ENCODE measurements at places on chromosomes 7 and 10.

- DNase-seq = no peak
These were observed 60.7 kb downstream of the ZMIZ1 start for GRCh38 chr10:79129361-79129997.

DNA sequence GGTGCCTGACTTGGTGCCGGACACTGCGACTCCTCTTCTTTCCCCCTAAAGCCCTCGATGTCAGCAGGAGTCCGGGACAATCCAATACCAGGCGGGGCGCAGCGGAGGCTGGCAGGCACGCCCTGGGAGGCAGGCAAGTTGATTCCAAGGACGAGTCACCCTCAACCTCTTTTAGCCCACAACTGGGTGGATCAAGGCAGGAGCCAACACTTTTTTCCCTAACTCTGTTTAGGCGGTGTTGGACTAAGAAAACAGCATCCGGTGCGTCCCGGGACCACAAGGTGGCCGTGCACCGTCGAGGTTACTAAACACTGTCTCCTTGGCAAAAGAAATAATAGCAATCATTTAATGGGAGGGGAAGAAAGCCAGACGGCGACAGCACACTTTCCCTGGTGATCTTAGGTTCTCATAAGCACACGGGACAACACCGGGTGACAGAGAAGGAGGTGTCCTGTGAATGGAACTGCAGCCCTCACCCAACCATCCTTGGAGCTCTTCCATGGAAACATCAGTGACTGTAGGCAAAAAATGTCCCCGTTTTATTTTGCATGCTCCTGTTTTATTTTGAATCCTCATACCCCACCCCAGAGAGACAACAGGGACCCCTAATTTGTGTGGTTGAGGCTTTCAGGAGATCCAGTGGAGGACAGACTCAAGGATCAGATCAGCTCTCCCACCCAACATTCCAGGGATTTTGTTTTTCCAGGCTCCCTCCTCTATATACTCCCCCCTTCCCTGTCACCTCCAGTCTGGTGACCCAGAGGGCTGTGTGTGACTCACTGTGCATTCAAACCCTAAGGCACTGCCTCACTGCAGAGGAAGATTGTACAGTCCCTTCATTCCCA, 1.3 kb upstream of the CALCR start:
- DNase-seq = no peak

GRCh38 chr7:25148772-25149575, 23.9 kb upstream of the CYCS start:
- no peak for DNase-seq

GRCh38 chr10:117734731-117735405, 192.3 kb downstream of the EMX2 start:
- DNase-seq = no peak

DNA sequence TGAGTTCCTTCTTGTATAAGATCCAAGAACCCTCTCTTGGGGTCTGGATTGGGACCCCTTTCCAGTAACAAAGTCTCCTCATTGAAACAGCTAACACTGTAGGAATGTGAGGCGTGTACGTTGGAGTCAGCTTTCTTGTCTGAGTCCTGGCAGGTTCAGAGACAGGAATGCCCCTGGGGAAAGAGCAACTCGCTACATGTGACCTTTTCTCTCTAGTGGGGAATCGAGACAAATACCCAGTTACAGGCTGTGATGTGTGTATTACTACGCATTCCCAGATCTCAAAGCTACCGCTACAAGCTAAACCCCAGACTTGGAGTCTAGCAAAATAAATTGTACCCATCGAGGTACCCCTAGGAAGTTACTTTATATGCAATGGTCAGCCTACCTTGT, 85.6 kb upstream of the FRMD4A start:
- no peak for DNase-seq

GRCh38 chr7:67493366-67493765, 496.7 kb downstream of the TYW1 start:
- no peak for DNase-seq

DNA sequence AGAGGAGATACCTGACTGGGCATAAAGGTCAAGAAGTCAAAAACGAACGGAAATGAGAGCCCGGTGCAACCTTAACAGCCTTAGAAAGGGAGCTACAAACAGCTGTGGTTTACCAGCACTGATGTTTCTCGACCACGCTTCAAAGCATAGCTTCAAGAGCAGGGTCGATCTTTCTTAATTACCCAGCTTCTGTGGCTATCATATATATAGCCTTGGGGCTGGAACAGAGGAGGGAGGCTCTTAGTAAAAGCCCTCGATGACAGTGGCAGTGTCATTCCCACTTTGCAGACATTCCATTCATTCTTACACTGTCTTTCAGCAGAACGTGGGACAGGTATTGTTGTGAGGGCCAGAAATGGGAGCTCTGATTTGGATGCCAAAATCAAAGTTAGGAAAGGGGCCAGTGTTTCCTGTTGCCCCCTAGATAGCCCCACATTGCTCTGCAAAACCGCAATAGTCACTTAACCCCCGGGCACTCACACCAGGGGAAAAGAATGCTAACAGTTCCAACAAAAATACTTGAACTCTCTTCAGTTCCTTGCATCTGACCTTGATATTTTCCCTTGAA, 141.5 kb downstream of the MTPAP start:
- DNase-seq = no peak

DNA sequence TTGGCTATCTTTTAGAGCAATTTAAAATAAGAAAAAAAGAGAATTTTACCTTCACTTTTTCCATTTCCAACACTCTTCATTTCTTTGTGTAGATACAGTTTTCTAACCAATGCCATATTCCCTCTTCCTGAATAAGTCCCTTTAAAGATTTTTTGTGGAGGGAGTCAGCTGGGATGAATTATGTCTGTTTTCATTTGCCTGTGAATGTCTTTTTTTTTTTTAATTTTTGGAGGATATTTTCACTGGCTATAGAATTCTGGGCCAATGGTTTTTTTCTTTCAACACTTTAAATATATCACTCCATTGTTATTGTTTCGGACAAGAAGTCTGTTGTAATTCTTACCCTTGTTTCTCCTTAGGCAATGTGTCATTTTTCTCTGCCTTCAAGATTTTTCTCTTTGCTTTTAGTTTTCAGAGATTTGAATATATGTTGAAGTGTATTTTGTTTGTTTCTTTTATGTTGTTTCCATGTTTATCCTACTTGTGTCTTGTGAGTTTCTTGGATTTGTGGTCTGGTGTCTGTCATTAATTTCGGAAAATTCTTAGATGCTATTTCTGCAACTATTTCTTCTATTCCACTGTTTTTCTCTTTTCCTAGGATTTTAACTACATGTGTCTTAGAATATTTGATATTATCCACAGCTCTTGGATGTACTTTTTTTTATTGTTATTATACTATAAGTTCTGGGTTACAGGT, 20.0 kb upstream of the CXCL12 start:
- no peak for DNase-seq

DNA sequence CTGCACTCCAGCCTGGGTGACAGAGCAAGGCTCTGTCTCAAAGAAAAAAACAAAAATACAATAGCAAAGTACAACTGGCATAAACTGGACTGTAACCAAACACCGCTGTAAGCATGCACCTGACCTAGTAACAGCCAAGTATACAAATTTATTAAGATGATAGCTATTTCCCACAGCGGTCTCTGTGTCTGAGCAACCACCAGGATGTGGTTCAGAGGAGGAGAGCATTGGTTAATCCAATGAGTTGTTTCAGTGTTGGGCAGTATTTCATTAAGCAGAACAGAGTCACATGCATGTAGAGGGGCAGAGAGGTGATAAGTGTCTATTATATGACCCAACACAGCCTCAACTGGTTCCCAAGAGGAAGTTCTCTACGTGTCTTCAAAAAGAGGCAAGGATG, 4.0 kb downstream of the SLC16A12 start:
- DNase-seq = no peak

- no peak for DNase-seq
These were observed 720.9 kb downstream of the PARD3 start for GRCh38 chr10:34094146-34094696.

- DNase-seq = no peak
These were observed 9.2 kb downstream of the ZNF488 start for GRCh38 chr10:47374611-47375536.

DNA sequence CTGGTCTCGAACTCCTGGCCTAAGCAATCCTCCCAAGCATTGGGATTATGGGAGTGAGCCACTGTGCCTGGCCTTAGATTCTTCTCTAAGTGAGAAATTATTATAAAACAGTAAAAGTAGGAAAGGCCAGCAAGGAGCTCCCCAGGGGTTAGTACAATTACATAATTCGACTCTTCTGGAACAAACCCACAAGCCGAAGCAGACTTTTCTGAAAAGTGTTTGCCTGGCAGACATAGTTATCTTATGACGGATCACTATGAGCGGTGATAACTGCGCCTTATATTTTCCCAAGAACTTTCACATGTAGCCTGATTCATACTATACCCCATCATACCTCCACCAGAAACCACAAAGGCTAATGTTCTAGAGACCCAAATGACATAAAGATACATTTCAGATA, 30.2 kb upstream of the SH3PXD2A start:
- no peak for DNase-seq

DNA sequence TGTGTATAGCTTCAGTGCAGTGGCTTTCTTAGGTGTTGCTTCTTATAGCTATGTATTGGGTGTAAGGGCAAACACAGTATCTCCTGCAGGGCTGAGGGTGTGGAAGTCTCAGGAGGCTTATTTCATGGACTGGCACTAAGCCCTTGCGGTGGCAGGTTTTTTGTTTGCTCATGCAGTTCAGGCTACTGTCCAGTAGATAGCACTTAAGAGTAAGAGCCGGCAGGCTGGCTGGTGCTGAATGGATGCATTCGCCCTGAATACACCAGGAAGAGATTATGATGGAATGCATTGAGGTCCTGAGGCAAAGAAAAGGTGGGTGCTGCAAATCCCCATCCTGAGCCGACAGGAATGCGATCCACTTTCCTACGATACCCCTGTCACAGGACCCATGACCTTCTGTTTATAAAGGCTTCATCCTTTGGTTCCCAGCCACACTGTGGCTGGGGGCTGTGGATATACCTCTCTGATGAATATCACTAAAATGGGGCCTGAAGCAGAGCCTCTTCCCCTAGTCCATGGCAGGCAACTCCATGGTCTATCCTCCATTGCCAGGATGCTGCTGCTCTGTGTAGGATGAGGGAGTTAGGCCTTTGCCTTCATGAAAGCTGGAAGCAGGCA, 44.9 kb downstream of the ANXA8 start:
- DNase-seq = no peak

DNA sequence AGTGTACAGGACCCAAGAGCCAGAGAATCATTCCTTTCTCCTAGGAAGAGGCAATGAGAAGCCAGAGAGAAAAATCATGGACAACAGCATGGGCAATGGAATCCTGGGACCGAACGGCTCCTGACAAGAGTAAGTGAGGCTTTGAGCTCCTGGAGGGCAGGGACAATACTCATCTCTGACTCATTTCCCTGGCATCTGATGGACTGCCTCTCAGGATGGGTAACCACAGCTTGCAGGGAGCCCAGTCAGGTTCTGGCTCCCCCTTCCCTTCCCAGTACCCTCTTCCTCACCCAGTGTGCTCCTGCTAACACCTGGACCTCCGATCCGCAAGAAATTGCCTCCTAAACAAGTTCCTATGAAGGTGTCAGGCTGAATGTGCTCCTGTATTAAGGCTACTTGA, 51.2 kb upstream of the SORCS3 start:
- DNase-seq = no peak

DNA sequence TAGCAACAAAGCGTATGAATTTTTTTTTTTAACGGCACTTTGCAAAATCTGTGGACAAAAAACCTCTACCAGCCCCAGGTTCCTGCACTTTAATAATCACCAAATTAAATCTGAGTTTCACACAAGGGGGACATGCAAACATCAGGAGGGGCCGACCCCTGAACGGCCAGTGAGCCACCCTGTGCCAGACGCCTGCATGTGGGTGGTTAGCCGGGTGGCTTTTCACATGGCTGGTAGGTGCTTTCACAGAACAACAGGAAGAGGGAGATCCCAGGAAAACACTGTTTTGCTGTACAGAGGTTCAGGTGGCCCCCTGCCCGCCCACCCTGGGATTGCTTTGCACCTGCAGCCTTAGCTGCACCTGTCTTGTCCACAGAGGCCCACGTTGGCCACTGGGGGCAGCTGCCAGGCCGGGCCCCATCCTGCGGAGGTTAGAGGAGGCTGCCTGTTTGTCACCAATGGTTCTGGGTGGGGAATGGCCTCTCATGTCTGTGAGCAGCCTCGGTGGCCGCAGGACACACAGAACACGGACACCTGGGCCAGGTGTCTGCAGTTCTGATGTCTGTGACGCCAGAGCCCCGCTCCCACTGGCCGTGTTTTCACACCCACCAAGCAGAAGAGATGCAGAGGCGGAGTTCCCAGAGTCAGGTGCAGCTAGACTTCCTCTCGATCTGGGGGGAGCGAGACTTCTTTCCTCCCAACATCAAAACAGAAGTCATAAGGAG, 107.7 kb downstream of the FAM53B start:
- DNase-seq = no peak

- no peak for DNase-seq
These were observed 290.2 kb upstream of the GHITM start for GRCh38 chr10:83849150-83849549.

GRCh38 chr7:39656415-39656814, 33.0 kb downstream of the RALA start:
- no peak for DNase-seq

GRCh38 chr7:29798422-29798821, 7.9 kb upstream of the WIPF3 start:
- DNase-seq = no peak

DNA sequence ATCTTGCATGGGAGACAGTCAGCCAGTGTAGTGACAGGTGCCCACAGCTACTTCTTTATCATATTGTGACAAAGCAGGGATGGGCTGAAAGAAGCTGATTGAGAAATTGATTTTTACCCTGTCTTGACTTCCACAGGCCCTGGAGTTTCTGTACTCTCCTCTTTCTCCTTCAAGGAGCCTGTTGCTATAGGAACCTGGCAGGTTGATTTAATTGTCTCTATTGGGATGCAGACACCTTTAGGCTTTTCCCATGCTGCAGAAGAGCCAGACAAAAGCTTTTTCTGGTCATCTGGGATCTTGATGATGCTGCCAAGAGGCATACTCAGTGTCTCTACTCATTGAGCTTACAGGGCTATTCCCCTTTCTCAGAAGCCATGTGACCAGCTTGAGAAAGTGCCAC, 754.8 kb downstream of the KCNMA1 start:
- DNase-seq = no peak

- no peak for DNase-seq
These were observed 2.6 kb downstream of the ABI1 start for GRCh38 chr10:26857991-26858706.

- DNase-seq = no peak
These were observed 2.6 kb upstream of the C10orf120 start for GRCh38 chr10:122702275-122702674.

GRCh38 chr10:111996103-111996502, 187.5 kb downstream of the GPAM start:
- no peak for DNase-seq

DNA sequence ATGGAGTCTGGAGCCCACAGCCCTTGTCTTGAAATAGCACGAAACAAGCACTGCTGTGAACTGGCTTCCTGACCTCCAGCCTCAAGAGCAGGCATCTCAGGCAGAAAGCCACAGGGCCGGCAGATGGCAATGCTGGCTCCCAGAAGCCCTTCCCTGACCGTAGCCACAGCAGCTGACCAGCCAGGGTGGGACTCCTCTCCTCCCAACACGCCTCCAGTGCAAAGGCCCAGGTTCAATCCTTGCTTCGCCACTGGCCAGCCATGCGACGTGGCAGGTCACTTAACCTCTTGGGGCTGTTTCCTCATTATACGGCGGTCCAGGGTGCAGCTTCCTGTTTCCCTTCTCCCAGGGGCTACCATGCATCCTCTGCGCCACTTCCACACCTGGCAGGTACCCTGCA, 12.8 kb downstream of the PRKAG2 start:
- no peak for DNase-seq

- DNase-seq = no peak
These were observed 14.4 kb downstream of the TAS2R41 start for GRCh38 chr7:143492043-143492471.

All from stimulated activated CD8-positive, alpha-beta memory T cell treated with anti-CD3 and anti-CD28 coated beads, Interleukin-7, amount 100 ng/mL, for 4 hours (primary cell).